Spleen (tissue), 13 donors: ENCODE measurements at places on chromosomes 1 and 21. TPM values are rescaled to one million over a fixed set of nuclear protein-coding genes. Genes with fewer than 3 reads are reported as not detected.

Gene SH3BP5L
- 43.3 TPM for total RNA-seq

Gene IFI16
- 177 TPM for total RNA-seq

Gene HSPA6
- 20.4 TPM for total RNA-seq

Gene CSF3R
- total RNA-seq, result 779 TPM

Gene TNFRSF1B
- total RNA-seq, result 183 TPM

Gene PTGER3
- 0.49 TPM for total RNA-seq

DNA sequence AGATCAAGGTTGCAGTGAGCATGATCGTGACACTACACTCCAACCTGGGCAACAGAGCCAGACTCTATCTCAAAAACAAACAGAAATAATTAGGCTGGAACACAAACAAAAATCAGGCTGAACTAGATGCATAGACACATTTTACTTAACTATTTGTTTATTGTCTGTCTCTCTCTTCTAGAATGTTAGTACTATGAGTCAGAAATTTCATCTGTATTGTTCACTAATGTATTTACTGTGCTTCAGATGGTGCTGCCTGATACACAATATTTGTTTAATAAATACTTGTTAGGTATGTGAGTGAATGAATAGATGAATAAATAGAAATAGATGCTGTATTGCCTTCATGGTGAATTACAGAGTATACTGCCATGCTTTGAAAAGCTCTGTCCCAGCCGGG is 6.0 kb upstream of the LIN28A start:
- DNase-seq, result no peak

GRCh38 chr21:44301141-44301540 is 1.3 kb downstream of the PFKL start:
- no peak for DNase-seq

GRCh38 chr1:246459221-246459620 is 47.9 kb downstream of the SMYD3 start:
- DNase-seq, result no peak

DNA sequence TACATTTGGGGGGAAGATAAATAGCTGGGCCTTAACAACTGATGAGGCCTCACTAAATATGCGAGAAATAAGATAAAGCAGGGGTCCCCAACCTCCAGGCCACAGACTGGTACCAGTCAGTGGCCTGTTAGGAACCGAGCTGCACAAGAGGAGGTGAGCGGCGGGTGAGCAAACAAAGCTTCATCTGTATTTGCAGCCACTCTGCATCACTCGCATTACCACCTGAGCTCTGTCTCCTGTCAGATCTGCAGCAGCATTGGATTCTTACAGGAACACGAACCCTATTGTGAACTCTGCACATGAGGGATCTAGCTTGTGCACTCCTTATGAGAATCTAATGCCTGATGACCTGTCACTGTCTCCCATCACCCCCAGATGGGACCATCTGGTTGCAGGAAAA is 5.2 kb upstream of the PAXBP1 start:
- DNase-seq, result no peak

- DNase-seq, result no peak
Measured at GRCh38 chr1:20031161-20031560, 38.8 kb upstream of the PLA2G5 start.

GRCh38 chr21:16193496-16194094 is 463.8 kb downstream of the USP25 start:
- no peak for DNase-seq

GRCh38 chr1:119866451-119866850 is 29.9 kb downstream of the ADAM30 start:
- no peak for DNase-seq

- no peak for DNase-seq
Measured at GRCh38 chr1:54354899-54355298, 51.3 kb downstream of the SSBP3 start.

DNA sequence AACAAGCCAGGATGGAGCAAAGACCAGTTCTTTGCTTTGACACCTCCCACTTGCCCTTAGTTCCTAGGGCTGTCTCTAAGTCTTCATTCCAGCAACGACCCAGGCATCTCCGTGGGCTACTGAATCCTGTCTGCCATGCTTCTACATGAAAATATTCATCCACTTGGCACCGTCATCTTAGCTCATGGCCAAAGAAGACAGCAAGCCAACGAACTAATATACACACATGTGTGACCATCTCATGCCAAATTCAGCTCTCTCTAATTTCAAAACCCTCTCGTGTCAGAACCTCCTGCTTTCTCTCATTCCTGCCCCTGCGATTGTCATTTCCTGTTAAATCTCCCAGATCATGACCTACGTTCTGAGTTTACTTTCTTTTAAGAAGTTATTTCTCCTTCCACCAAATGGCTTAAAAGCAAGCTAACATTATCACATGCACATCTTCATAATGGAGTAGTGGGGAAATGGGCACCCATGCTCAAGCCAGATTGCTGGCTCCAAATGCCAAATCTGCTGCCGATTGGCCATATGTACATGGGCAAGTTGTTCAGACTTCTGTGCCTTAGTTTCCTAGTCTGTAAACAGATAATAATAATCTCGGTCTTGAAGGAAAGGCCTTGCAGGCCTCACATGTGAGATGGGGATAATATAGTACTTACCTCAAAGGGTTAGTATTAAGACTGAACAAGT is 373.4 kb downstream of the USH2A start:
- no peak for DNase-seq

DNA sequence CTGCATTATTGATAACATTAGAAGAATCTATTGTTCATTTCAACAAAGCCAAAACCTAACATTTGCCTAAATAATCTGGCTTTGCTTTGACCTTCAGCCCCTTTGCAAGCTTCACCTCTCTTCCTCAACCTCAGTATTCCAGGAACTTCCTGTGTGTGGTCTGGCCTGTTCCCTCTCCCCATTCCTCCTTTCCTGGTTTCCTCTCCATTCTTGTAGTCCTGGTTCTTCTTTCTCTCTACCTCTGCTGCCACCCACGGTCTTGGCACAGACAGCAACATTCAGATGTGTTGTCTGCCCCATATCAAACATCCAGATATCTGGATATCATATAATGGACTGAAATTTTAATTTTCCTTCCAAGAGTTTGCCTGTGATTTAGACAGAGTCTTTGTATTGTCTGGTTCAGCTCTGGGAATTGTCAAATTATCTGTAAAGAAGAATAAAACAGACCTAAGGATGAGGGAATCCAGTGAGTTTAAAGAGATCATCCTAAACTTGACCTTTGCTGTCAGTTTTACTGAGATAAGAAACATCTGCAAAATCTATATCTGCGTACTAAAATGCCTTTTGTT is 148.1 kb upstream of the KCTD3 start:
- DNase-seq, result no peak

DNA sequence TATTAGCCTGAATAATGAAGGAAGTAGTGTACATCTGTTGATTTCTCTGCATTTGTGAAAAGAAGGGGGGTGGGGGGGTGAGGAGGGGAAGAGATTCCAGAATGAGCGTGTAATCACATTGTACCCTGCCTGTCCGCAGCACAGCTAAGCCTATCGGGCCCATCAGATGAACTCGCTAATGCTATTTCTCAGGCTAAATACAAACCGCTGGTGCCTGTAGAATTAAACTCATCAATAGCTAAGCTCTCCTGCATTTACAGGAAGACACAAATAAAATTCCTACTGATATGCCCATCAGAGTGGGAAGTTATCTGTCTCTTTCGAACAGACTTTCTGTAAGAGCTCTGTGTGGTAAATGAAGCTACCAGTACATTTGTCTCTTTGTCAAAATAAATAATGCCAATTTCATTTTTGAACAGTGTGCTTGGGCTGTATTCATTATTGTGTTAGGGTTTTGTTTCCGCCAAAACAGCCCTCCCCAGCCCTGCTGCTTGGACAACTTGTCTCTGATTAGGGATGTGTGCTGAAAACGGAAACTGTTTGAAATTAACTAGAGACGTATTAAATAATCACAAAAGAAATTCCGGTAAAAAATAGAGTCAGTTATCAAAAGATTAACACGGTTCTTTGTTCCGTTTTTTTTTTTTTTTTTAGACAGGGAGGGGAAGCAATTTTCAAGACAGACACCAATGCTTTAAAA is 305.4 kb downstream of the TTLL7 start:
- DNase-seq, result no peak

- no peak for DNase-seq
Measured at GRCh38 chr1:6144647-6145395, 35.3 kb downstream of the CHD5 start.

DNA sequence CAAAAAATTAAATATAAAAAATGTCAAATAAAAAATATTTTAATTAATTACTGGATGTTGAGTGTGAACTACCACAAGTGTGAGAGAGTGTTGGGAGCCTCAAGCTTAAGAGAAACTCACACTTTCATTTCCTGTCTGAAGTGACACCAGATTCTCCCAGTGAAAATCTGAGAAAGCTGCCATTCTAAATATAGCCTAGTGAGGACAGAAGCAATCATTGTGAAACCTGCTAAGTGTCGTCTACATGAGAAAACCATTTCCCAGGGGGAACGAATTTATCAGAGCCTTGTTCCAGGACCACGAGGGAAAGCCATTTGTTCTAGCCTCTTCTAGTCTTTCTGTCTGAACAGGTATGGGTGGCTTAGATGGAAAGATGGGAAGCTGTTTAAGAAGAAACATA is 329.3 kb upstream of the PRMT6 start:
- no peak for DNase-seq

- DNase-seq, result no peak
Measured at GRCh38 chr1:47660622-47661021, 222.8 kb downstream of the FOXD2 start.

DNA sequence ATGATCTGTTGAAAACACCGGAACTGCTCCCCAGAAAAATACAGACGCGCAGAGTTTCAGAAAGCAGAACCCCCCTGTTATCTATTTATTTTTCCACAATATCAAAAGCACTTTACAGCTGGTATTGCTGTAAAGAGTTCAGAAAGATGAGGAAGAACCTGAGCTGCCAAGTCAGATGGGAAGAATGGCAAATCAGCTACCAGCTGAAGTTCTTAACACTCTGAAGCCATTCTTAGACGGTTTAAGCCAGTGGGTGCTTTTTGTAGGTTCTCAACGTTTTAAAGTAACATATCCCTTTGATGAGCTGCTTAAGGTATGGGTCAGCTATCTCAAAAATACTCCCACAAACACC is 714 bp upstream of the AKIRIN1 start:
- no peak for DNase-seq

- peak; percentile 83 for DNase-seq
Measured at GRCh38 chr1:108125312-108126138, 74.6 kb downstream of the SLC25A24 start.

DNA sequence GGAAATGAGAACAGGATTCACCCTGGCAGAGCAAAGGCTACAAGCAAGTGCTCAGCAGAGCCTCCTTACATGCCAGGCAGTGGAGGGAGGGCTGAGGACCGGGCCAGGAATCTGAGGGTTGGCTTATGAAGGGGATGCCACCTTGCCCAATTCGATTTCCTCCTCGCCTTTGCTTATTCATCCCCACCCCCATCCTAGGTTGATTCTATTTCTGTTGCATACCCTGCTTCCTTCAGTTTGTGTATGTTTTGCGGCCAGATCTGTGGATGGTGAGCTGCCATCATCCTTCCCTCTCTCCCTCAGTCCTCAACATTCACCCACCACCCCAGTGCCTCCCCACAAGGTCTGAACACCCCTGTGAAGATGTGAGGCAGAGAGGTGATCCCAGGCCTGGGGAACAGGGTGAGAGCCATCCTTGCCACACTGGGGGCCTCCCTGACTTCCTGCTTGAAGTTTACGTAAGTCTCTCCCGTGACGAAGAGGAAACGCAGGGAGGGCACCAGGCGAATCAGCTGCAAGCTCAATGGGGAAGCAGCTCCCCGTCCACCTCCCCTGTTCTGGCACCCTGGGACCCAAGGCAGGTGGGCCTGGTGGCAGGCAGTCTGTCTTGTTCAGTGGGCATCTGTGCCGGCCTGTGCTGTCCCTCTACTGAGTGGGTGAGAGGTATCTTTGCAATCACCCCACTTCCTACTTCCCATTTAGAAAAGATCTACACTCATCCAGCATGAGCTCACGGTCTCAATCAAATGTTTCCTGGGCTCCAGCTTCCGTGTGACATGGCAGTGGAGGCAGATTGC is 50.6 kb upstream of the CNTN2 start:
- DNase-seq, result peak; percentile 90

GRCh38 chr1:184950227-184950626 is 24.1 kb downstream of the NIBAN1 start:
- no peak for DNase-seq

DNA sequence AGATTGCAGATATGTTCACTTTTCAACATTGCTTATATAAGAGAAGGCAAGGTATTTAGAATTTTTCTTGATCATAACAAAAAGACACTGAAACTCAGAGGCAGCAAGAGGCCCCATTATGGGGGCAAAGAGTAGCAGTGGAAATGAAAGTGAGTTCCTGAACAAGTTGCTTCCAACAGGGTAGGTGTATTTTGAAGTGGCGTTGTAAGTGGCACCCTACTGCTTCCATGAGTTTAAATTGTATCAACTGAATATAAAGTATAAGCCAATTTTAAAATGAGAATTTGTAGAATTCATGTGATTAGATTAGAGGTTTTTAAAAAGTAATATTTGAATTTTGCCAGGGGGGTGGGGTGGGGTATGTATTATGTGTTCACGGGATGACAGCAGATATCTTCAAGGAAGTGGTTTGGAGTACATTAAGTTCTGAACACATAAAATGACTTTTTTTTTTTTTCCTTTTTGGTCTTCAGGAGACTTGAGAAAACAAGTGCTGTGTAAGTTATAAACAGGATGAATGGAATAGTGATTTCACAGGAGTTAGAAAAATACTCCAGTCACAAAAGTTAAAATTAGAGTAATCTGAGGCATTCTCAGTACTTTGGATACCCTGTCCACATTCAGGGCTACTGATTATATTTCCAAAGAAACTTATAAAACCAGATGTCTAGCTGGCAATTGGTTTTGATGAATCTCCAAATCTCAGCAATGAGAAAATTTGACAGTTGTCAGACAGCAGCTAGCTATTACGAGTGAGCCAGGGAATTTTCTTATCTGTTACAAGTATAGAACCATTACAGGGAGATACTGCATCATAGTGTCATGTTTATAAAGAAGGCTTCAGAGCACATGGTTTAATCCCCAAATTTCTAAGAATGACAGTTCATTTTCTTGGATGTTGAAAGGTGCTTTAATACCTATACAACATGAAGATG is 182.0 kb downstream of the ST6GALNAC3 start:
- DNase-seq, result no peak

DNA sequence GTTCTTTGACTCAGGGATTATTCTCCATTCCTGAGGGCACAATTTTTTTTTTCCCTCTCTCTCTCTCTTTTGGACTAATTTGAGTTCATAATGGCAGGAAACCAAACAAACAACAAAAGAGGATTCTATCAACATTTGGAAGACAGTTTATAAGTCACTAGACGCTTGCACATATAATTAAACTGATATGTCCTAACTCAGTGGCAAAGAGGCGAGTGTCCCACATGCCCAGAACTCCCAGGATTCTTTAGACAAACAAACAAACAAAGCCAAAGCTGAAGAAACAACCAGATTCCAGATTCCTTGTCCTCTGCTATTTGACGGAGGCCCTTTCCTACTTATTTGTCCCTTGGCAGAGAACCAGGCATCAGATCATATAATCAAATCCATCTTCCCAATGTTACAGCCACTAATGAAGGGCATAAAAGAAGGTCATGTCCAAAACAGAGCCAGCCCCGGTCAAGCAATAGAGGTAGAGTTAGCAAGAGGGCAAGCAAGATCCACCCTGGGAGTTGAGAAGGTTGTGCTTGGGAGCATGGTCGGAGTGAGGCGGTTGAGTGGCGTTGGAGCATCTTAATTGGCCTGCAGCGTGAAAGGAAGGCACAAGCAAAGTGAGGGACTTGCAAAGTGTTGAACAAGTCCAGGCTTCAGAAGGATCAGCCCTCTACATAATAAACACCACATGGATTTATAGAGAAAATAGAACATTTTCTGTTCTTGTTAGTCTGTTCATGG is 30.3 kb downstream of the ZNF362 start:
- peak; percentile 51 for DNase-seq
